ENCODE measurements at places on chromosomes 11 and 22. TPM values are rescaled to one million over a fixed set of nuclear protein-coding genes. Genes with fewer than 3 reads are reported as not detected.

GRCh38 chr22:30078320-30079311 lies 1.6 kb upstream of the HORMAD2 start:
- no peaks in the 10 kb centered on the region for H3K36me3 ChIP-seq

GRCh38 chr22:36644333-36644757 lies 59.2 kb downstream of the CACNG2 start:
- H3K4me3 ChIP-seq, result no peak overlapping the region
- DNase-seq, result peak; percentile 47
- peaks cover 43% of the 10 kb centered on the region for H3K27me3 ChIP-seq
- no peaks in the 10 kb centered on the region for H3K36me3 ChIP-seq
- H3K4me1 ChIP-seq, result peaks cover 3% of the 10 kb centered on the region

- H3K27me3 ChIP-seq, result peaks cover 24% of the 10 kb centered on the region
- H3K4me1 ChIP-seq, result peaks cover 9% of the 10 kb centered on the region
- H3K27ac ChIP-seq, result no peak overlapping the region
- H3K4me3 ChIP-seq, result no peak overlapping the region
- no peaks in the 10 kb centered on the region for H3K36me3 ChIP-seq
Observed at GRCh38 chr11:10935015-10935559, 77.2 kb upstream of the ZBED5 start.

DNA sequence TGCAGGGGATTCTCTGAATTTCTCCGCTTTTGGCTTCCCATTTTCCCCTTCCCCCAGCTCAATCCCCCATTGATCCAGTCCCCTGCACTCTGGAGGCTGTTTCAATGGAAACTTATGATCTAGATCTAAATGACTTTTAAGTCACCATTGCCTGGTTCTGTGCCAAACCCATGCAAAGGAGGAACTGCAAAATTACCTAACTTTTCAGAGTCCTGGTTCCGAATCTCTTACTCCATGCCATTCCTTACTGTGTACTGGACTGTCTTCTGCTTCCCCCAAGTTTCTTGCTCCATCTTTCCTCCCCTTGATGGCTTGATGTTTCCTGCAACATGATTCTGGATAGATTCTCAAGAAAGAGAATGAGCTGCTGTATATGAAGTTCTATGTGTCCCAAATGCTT lies 327.8 kb downstream of the MIAT start:
- no peaks in the 10 kb centered on the region for H3K36me3 ChIP-seq
- H3K27ac ChIP-seq, result no peak overlapping the region
- peaks cover 9% of the 10 kb centered on the region for H3K27me3 ChIP-seq
- H3K4me3 ChIP-seq, result no peak overlapping the region

Gene PIK3IP1
- 14.2 TPM for total RNA-seq

DNA sequence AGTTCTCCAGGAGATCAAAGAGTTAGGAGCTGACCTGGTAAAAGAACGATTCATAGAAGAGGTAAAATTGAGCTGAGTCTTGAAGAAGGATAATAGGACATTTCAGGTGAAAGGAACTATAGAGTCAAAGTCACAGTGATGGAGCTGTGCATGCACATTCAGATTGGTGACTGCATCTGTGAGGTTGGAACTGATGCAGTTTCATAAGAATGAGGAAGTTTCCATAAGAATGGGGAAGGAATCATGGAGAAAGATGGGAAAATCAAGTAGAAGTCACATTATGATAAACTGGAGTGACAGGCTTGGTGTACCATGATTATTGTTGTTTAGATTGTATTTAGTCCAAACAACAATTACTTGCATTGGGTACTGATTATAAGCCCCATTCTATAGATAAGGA lies 232.2 kb downstream of the FAM76B start:
- H3K36me3 ChIP-seq, result no peaks in the 10 kb centered on the region
- H3K4me3 ChIP-seq, result no peak overlapping the region
- H3K4me1 ChIP-seq, result peaks cover 23% of the 10 kb centered on the region
- H3K27ac ChIP-seq, result peak overlapping the region; percentile 90

DNA sequence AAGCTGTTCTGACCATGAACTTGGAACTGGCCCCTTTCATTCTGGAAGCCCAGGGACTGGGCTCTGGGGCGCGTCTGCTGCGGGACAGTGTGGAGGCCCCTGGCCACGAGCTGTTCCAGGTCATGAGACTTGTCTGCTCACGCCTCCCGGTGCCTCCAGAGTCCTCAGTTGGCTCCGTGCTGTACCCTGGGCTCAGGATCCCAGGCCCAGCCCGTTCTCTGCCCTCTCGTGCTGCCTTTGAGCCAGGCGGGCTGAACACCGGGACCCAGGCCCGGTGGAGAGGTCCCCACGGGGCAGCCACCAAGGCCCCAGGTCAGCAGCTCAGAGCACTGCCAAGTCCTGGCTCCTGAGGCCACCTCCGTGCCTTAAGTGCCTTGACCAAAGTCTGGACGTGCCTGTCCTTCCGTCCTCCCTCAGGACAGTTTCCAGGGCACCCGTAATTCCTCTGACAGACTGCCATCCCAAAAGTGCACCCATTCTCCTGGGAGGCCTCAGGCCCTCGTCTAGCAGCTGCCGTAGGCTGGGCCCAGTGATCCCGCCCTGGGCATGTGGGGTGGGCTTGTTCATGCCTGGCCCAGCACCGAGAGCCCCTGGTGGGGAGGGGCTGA lies 36.3 kb upstream of the PPARA start:
- no peak overlapping the region for H3K4me3 ChIP-seq
- H3K36me3 ChIP-seq, result no peaks in the 10 kb centered on the region
- no peak overlapping the region for H3K27ac ChIP-seq
- H3K4me1 ChIP-seq, result peaks cover 3% of the 10 kb centered on the region

DNA sequence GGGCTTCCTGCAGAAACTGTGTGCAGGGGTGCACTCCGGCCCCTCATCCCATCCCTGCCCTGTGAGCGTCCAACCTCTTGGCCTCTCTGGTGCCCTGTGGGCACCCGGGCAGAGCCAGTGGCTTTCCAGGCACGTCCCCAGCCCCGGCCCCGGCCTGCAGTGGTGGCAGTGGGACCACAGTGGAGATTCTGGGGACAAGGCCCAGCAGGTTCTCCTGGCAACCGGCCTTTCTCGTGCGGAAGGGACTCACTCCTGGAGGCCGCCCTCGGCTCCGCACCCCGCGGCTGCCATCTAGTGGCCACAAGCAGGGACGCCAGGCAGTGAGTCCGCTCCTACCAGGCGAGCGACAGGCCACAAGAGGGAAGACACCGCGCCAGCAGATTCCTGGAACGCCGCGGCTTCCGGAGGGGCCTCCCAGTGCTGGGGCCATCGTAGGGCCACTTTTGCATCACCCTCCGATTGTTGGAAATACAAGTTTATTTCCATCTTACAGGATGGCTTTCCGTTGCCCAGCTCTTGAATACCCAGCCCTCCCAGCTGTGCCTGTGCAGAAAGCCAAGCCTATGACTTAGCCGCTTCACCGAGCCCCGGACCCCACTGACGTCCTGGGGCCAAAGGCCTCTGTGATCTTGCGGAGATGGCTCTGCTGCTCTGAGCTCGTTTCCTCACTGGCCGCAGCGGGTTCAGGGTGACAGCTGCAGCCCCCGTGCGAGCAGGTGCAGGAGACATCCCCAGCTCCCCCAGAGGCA lies 357.3 kb downstream of the CTTN start:
- H3K36me3 ChIP-seq, result no peaks in the 10 kb centered on the region
- peak; percentile 84 for DNase-seq
- peaks cover 2% of the 10 kb centered on the region for H3K27me3 ChIP-seq
- no peak overlapping the region for H3K4me3 ChIP-seq
- H3K27ac ChIP-seq, result no peak overlapping the region

- H3K27me3 ChIP-seq, result no peaks in the 10 kb centered on the region
- peak overlapping the region; percentile 90 for H3K4me3 ChIP-seq
- peaks cover 14% of the 10 kb centered on the region for H3K4me1 ChIP-seq
- H3K27ac ChIP-seq, result peak overlapping the region; percentile 89
Observed at GRCh38 chr22:32473388-32473952, 1.1 kb upstream of the FBXO7 start.

Gene MMP13
- total RNA-seq, result not detected

GRCh38 chr22:22740560-22741276 lies 96.3 kb downstream of the GGTLC2 start:
- H3K4me3 ChIP-seq, result no peak overlapping the region
- peaks cover 27% of the 10 kb centered on the region for H3K27me3 ChIP-seq
- H3K36me3 ChIP-seq, result no peaks in the 10 kb centered on the region
- H3K27ac ChIP-seq, result no peak overlapping the region
- H3K4me1 ChIP-seq, result no peaks in the 10 kb centered on the region

GRCh38 chr22:45502215-45503049 lies at the start of gene FBLN1:
TSS of gene FBLN1 (plus strand) at chr22:45502883. CDS start at chr22:45502986, 103 bp downstream.
- H3K36me3 ChIP-seq, result no peaks in the 10 kb centered on the region
- H3K27me3 ChIP-seq, result peaks cover 45% of the 10 kb centered on the region
- no peak within 1 kb of the TSS for H3K4me3 ChIP-seq

Gene NECTIN1
- total RNA-seq, result 1.6 TPM

- H3K27ac ChIP-seq, result no peak overlapping the region
- peaks cover 19% of the 10 kb centered on the region for H3K27me3 ChIP-seq
- H3K36me3 ChIP-seq, result peaks cover 3% of the 10 kb centered on the region
- no peak for DNase-seq
- H3K4me3 ChIP-seq, result no peak overlapping the region
Observed at GRCh38 chr11:2084721-2085120, 54.5 kb downstream of the IGF2 start.

DNA sequence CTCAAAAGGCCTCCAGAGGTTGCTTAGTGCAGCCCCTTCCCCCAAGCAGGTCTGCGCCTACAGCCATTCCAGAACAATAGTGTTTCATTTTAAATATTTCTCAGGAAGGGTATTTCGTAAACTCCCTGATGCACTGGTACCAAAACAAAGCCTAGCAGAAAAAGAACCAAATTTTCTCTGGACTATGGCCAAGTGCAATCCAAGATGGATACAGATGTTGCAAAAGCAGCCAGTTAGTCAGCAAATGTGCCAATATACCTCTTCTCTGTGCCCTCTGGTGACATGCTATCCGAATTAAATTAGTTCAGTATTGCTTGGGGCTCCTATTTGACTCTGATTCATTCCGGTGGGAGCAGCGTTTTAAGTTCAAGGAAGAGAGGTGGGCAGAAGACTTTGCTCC lies 247.8 kb downstream of the NTM start:
- H3K27ac ChIP-seq, result no peak overlapping the region
- no peak overlapping the region for H3K4me3 ChIP-seq
- DNase-seq, result no peak

GRCh38 chr11:21321072-21321471 lies 651.7 kb downstream of the NELL1 start:
- no peaks in the 10 kb centered on the region for H3K27me3 ChIP-seq
- H3K4me1 ChIP-seq, result no peaks in the 10 kb centered on the region
- no peak for DNase-seq
- H3K27ac ChIP-seq, result no peak overlapping the region

Data from activated CD4-positive, alpha-beta T cell treated with anti-CD3 and anti-CD28 coated beads for 36 hours (primary cell).